ENCODE measurements at places on chromosomes 5 and 9.
A peak's percentile ranks its signal among the peaks of the same experiment; 100 is the strongest.

GRCh38 chr5:13248253-13248652 is 696.2 kb downstream of the DNAH5 start:
- DNase-seq, result no peak

GRCh38 chr5:95916687-95917085 is 45.0 kb downstream of the ELL2 start:
- DNase-seq, result peak; percentile 40

- no peak for DNase-seq
Observed at GRCh38 chr9:28413471-28413870, 840.2 kb upstream of the C9orf72 start.

DNA sequence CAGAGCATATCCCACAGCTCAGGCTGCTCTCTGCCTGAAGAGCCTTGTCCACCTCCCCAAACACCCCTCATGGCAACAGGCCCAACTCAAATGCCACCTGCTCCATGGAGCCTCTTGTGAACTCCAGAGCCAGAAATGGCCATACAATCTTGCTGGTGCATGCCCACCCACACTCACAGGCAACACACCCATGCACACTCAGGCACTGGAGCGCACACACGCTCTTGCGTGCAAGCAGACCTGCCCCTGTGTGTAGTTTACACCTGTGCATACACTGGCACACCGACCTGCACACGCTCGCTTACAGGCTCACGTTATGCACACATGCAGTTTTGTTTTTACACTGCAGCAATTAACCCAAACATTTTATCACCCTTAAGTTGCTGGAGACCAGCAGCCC is 40.0 kb downstream of the HRH2 start:
- DNase-seq, result no peak

- no peak for DNase-seq
Observed at GRCh38 chr5:149851211-149851610, 93.4 kb downstream of the PDE6A start.

DNA sequence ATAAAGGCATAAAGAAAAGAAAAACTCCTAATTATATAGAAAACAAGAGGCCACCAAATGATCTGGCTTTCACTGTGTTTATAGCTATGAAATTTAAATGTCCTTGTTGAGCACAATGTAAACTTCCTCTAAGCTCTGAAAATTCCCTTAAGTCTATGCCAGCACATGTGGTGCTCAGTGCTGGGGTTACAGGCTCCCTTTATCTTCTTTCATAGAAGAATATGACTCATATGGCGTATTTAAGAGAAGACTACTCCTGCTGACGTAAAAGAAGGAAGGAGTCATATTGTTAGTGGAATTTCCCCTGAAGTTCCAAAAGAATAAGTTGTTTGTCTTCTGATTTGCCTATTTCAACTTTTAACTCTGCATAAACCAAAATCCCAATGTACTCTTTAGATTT is 30.4 kb downstream of the RNF145 start:
- DNase-seq, result peak; percentile 92

GRCh38 chr5:154648706-154649105 is 106.5 kb upstream of the LARP1 start:
- no peak for DNase-seq

- DNase-seq, result peak; percentile 8
Observed at GRCh38 chr5:108101130-108101529, 280.8 kb downstream of the FBXL17 start.

DNA sequence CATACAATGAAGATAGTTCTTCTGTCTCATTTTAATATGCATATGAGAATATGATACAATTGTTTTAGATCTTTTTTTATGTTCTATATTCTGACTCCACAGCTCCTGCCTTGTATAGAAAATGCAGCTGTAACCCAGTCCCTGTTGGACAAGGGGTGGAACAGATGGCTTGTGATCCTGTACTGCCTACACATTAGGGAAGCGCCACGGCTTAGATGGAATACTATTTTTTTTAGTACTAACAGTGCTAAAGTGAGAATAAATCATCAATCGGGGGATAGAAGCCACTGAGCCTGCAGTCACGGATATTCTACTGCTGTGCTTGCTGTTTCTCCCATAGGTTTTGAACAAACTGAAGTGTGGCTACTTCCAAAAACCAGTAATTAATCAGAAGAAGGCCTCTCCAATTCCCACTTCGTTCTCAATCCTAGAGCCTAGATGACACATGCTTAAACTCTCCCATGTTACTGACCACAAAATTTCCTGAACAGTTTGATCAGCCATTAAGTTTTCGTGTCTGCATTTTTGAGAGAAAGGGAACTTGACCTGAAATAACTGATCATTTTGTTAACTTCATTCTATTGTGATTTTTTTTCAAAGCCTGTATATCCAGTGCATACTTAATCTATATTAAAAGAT is 150.3 kb downstream of the CDH18 start:
- DNase-seq, result peak; percentile 44

DNA sequence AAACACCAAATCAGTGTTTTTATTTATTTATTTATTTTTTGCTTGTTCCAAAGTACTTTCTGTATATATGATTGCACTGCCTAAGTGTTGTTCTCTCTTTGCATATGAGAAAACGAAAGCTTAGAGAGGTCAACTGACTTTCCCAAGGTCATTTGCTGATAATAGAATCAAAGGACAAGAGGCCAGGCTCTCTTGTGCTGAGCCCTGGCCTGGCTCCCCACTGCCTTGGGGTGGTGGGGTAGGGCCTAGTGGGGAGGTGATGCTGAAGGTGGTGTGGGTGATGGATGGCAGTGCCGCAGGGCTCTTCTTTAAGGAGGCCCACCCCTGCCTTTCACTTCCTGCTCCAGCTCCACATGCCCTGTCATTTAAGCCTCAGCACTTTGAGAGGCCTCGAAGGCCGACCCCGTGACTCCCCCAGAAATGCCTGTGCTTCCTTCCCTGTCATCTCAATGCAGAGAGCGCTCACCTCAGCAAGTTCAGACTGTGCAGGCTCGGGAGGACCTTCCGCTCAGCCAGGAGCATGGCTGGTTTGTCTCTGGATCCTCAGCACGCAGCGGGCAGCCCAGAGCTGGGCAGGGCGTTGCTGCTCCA is 59.5 kb downstream of the SMIM23 start:
- DNase-seq, result no peak
